ENCODE measurements at places on chromosomes 7 and 10.

- DNase-seq: no peak
Observed at GRCh38 chr7:102439963-102440795, 6.8 kb downstream of the ORAI2 start.

GRCh38 chr7:6649241-6649961 lies 12.3 kb downstream of the ZNF316 start:
- no peak for DNase-seq

- DNase-seq: no peak
Observed at GRCh38 chr7:1268866-1269265, 36.2 kb downstream of the UNCX start.

DNA sequence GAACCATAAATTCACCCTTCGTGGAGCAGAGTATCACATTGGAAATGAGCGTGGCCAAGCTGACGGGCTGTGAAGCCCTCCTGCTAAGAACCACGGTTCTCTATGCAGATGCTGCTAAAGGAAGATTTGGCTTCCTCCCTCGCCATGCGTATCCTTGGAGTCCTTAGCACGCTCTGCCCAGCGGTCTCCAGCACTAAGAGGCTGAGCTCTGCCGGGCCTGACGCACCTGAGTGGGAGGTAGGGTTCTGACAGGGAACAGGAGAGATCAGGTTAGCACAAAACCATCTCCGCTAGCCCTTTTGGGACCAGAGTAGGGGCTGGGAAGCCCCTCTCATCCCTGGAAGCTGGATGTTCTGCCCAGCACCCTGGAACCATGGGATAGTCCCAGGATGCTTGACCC lies 225.8 kb downstream of the KCNMA1 start:
- no peak for DNase-seq

GRCh38 chr10:125263551-125263950 lies 103.2 kb upstream of the CTBP2 start:
- DNase-seq: no peak

DNA sequence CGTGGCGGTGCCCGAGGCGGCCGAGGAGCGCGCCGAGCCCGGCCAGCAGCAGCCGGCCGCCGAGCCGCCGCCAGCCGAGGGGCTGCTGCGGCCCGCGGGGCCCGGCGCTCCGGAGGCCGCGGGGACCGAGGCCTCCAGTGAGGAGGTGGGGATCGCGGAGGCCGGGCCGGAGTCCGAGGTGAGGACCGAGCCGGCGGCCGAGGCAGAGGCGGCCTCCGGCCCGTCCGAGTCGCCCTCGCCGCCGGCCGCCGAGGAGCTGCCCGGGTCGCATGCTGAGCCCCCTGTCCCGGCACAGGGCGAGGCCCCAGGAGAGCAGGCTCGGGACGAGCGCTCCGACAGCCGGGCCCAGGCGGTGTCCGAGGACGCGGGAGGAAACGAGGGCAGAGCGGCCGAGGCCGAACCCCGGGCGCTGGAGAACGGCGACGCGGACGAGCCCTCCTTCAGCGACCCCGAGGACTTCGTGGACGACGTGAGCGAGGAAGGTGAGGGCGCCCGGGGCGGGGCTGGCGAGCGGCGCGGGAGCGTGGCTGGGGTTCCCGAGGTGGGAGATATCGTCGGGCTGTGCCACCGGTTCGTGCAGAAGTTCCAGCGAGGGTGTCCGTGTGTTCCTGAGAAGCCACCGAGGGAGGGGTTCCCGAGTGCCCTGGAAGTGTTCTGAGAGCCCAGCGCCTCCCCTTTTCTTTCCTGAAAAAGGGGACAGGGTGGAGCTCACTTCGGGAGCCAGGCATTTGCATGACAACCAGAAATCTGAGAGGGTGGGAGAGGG lies 495 bp downstream of the EIF3B start:
- DNase-seq: peak; percentile 3

DNA sequence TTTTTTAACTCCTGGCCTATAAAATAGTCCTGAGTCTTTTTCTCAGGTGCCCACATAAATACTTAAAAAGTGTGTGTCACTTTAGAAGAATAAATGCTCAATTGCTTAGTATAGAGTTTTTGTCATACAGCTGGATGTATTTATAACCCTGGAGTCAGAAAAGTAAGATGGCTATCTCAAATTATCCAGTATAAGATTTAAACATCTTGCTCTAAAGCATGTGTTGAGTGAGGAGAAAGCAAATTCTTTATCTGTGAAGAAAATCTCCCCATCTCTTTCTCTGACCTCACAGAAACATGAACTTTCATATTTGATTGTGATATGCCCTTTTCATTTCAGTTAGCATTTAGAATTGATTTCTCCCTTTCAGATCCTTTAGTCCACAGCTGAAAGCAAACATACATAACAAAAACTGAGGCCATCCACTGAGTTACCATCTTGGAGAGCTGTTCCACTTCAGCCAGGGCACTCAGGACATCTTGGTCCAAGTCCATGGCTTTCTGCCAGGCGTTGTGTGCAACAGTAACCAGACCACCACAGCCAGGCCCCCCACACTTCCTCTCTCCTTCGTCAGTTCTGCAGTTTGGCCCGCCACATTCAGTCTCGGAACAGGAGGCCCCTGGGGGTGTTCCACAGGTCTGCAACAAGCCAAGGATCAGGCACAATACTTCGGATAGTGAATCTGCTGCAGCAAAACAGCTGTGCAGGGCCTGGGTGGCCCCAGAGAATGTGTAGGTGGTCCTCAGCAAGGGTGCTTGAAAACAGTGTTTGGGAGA lies 40.9 kb downstream of the DLD start:
- DNase-seq: no peak

GRCh38 chr7:150393325-150393724 lies 14.2 kb downstream of the ZNF775 start:
- DNase-seq: no peak

- peak; percentile 34 for DNase-seq
Observed at GRCh38 chr7:123865517-123866117, 20.6 kb downstream of the HYAL4 start.

DNA sequence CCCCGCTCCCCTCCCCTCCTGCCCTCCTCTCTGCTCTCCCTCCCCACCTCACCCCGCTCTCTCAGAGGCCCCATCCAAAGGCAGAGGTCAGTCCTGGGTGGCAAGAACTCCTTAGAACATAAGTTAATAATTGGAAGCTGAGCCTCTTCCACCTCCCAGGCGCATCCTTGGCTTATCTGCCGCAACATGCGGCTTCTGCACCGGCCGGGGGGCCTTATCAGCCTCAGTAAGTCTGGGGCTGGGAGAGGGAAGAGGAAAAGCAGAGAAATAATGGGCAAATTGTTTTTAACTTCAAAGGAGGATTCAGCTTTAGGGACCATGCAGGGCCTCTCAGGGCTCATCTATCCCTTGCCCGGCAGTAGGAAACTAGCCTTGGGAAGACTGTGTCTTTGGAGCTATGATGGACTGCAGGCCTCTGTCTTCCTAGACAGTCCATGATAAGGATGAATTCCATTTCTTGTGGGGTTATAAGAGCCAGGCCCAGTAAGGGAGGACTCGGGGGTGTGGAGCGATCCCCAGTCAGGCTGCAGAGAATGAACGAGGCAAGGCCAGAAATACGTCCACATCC lies 411.6 kb downstream of the PLXNA4 start:
- no peak for DNase-seq

- DNase-seq: no peak
Observed at GRCh38 chr7:20532890-20533289, 82.6 kb upstream of the ABCB5 start.

DNA sequence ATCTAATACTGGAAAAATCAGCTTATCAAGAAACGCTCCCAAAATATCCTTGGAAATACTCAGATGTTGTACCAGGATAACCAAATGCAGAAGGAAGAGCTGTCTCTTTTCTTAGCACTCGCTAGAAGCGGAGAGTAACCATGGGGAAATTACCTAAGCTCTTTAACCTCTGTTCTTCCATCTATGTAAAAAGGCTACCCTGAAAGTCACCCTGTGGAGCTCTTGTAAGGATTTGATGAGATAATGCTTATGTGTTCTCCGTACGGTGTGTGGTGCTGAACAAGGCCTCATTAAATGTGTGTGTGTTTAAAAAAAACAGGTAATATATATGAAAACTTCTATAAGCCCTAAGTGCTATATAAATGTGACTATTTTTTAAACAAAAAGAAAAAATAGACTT lies 38.2 kb upstream of the MYO3A start:
- no peak for DNase-seq

GRCh38 chr7:116630357-116630756 lies 41.6 kb upstream of the MET start:
- DNase-seq: no peak

- DNase-seq: peak; percentile 28
Observed at GRCh38 chr7:140656548-140657515, 15.9 kb upstream of the ADCK2 start.

GRCh38 chr10:35637462-35637861 lies 4.6 kb downstream of the FZD8 start:
- DNase-seq: no peak

DNA sequence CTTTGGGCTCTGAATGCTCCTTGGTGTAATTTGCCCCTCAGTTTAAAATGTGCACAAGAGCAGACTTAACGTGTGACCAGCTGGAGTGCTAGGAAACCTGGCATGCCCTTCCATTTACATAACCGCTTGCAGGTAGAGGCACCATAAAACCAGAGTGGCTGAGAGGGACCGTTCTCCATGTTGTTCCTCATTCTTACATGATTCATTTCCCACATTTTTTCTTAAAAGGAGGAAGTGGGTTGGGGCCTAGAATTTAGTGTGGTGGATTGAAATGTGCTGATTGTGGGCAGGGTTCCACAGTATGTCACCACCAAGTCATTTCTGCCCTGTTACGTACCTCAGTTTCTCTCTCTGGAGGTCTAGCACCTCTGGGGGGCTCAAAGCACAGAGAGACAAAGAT lies 375.8 kb upstream of the VSTM2A start:
- no peak for DNase-seq

GRCh38 chr10:8060704-8061121 lies 6.2 kb downstream of the GATA3 start:
- DNase-seq: no peak

GRCh38 chr10:33153251-33153967 lies 181.1 kb downstream of the NRP1 start:
- DNase-seq: no peak

GRCh38 chr10:33602278-33602677 lies 267.8 kb upstream of the NRP1 start:
- no peak for DNase-seq

DNA sequence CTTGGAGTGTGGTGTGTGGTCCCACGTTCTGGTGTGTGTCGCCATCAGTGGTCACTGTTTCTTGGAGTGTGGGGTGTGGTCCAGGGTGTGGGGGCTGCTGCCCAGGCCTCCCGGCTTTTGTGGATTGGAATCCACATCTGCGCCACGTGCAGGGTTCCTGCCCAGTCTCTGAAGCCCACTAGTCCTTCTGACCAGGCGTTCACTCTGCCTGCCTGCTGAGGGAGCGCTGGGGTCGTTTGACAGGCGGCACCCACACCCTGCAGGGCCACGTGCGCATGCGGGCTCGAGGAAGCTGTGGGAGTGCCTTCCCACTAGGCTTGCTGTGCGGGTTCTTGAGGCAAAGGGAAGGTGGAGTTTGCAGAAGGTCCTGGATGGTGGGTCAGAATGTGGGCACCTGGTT lies 51.4 kb downstream of the INPP5A start:
- DNase-seq: no peak

GRCh38 chr7:86592185-86592584 lies 51.5 kb upstream of the GRM3 start:
- DNase-seq: no peak

DNA sequence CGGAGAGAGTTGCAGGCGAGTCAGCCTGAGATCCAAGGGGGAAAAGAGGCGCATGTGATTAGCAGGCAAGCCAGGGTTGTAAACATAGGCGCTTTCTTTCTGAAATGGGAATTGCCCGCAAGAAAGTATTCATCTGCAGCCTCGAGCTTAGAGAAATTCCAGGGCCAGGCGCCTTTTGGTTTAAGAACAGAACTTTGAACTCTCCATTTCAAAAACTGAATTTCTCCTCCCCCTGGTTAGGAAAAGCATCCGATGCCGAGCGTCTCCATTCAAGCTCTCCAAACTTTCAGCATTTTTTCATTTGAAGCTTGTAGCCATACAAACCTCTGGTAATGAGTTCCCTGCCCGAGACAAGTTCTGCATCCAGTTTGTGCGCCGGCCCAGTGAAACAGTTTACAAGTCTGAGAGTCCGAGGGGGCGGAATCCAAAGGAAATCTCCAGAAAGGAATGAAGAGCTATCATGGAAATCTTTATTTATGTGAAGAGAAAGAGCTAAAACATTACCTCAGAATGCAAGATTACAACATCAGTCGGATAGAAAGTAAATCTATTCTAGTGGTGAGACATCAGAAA lies 69.9 kb downstream of the FAM204A start:
- DNase-seq: no peak

DNA sequence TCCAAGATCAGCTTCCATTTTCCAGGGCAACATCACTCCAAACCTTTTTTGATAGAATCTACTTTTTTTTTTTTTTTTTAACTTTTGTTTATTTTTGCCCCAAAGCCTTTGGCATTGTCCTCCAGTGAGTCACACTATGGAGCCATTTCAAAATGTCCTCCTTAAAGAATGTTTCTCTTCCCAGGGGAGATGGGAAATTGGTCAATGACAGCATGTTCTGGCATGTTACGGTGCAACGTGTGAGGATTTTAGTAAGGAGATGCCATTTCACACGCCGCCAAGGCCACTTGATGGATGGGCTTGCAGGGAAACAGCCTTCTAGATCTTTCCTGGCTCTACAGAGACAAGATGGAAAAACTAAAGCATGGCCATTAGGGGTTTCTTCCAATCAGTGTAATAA lies 30.7 kb upstream of the TRIL start:
- no peak for DNase-seq

DNA sequence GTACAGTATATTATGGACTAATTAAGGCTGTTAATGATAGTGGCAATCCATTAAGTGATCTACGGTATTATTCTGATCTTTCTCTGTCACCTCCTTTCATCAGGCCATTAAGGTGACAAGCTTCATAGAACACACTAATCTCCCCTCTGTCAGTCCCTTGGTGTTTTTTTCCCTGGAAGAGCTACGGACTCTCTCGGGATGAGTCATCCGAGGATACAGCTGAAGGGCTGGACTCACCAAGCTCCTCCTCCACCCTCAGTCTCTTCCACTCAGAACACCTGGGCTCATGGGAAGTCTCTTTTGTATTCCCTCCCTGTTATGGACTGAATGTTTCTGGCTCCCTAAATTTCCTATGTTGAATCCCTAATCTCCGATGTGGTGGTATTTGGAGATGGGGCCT lies 69.8 kb upstream of the PLXNA4 start:
- no peak for DNase-seq

- DNase-seq: no peak
Observed at GRCh38 chr7:90402785-90403173, 482 bp upstream of the CLDN12 start.

- no peak for DNase-seq
Observed at GRCh38 chr7:12805518-12805928, 118.1 kb downstream of the ARL4A start.

GRCh38 chr10:317271-317769 lies 182.1 kb downstream of the ZMYND11 start:
- DNase-seq: peak; percentile 62

Measured in CD4-positive, alpha-beta T cell treated with Interferon alpha-2 for 1 hour (primary cell).